ENCODE measurements at places on chromosomes 7 and 10.

DNA sequence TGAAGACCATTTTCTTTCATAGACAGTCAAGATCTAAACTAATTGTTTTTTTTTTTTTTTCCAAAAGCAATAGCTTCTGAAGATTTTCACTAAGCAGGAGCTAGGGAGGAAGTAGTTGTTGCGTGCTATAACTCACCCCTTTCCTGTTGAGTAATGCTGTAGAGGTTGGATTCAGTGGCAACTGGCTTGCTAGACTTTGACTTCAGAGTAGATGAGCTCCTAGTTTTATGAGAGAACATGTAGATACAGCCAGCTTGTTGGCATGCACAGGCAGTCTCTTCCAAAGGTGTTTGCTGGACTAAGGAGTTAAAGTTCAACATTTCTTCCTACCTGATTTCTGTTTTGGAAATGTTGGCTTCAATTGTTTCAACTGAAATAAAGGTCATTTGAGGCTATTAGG lies 66.2 kb upstream of the MXI1 start:
- DNase-seq, result no peak

- no peak for DNase-seq
These were observed 7.5 kb downstream of the RABGEF1 start for GRCh38 chr7:66747881-66748511.

DNA sequence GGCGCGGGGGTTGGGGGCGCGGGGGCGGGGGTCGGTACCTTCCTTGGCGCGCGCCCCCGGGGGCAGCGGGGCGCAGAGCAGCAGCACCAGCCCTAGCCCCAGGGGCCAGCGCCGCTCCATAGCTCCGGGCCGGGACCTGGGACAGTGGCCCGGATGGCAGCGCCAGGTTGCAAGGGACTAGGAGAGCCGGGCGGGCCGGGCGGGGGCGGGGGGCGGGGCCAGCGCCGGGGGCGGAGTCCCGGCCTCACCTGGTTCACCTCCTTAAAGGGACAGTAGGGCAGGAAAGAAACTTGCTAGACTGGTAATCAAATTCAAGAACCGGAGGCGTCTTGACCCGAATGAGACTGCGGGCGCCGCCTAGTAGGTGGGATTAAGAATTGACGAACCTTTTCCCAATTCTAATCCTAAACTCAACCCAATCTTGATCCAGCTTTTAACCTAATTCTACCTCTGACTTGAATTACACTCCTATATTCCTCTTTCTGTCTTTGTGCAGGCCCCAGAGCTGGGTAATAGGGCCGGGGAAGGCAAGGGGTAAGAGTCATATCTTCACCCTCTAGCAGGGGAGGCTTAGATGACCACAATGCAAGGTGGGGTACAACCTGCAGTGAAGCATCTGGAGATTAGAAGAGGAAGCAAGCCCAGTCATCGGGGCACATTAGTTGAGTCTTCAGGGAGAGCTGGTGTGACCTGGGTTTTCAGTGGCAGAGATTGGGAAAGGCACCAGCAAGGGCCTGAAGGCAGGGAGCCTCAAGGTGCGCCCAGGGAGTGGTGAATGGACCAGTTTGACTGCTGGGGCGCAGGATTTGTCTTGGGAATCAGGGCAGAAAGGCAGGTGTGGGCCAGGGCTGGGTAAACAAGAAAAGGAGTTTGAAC lies at the start of gene EPHA1:
EPHA1 (minus strand) TSS at position 171 of the 876 bp plus-strand sequence; CDS start at position 120, 51 bp downstream.
- DNase-seq, result peak; percentile 25

DNA sequence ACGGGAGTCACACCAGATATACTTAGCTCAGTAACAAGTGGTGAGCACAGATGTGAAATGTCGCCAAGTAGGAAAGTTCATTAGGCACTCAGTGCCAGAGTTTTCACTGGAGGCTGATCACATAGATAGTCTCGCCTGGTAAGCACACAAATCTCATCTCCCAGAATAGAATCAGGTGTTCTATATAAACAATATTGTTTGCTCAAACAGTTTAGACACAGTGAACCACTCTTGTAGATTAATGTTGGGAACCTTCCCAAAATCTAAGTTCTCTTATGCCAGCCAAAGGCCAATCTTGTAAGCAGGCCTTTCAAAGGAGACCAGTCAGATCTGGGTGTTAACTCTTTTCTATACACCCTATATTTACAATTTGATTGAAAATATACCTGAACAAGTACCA lies 716.5 kb upstream of the GRM3 start:
- DNase-seq, result no peak

GRCh38 chr10:34959321-34959720 lies 130.8 kb downstream of the CUL2 start:
- DNase-seq, result no peak
